ENCODE measurements at places on chromosomes 11 and 22.
A peak's percentile ranks its signal among the peaks of the same experiment; 100 is the strongest.

- DNase-seq, result no peak
These were observed 9.7 kb upstream of the MALAT1 start for GRCh38 chr11:65489035-65489705.

DNA sequence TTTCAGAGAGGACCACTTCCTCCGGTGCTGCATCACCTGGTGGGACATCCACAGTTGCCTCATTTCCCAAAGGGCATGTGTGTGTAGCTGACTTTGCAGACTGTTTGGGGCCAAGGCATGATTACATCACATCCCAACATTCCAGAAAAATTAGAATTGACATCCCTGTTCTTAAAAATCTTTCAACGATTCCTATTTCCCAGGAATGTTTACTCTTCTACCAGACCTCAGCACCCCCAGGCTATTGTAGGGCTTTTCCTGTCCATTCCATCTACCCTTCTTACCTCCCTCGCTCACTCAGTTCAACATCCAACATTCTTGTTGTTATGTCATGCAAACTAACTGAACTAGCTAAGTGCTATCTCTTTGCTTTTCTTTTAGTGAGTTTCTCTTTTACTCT lies 37.3 kb downstream of the PIWIL4 start:
- no peak for DNase-seq

GRCh38 chr22:41448189-41448808 lies 1.7 kb upstream of the TOB2 start:
- DNase-seq, result peak; percentile 77

- no peak for DNase-seq
These were observed 7.4 kb downstream of the MED15 start for GRCh38 chr22:20514658-20515406.

GRCh38 chr11:6298605-6299004 lies 21.7 kb downstream of the CAVIN3 start:
- no peak for DNase-seq

DNA sequence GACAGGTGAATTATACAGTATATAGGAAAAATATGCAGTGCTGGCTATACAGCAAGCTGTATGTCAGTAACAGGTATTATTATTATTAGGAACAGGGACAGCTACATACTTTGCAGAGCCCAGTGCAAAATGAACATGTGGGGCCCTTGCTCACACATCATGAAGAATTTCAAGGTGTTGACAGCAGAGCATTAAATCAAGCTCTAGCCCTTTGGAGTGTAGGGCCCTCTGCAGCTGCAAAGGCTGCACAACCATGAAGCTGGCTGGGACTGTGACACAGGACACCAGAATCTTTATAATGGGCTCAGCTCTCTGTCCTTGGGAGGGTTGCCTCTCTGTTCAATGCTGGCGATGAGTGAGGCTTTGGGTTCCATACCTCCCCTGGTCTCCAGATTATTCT lies 44.9 kb upstream of the DAGLA start:
- DNase-seq, result no peak

- no peak for DNase-seq
These were observed 31.7 kb upstream of the SORL1 start for GRCh38 chr11:121420398-121420797.

DNA sequence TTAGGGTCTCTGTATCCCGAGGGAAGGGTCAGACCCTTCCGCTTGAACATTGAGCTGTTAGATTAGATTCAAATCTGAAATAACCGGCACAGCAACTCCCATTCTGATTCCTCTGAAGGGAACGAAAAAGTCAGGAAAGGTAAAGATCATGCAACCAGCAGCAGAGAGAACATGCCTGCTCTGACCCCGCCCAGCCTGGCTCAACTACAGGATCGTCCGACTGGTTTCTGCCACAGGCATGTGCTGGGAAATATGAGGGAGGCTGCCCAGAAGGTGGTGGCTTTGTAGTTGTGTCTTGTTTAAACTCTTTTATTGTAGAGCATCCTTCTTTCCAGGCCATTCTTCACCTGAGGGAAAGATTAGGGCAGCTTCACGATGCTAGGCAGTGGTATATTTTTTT lies 5.0 kb upstream of the MTNR1B start:
- no peak for DNase-seq

DNA sequence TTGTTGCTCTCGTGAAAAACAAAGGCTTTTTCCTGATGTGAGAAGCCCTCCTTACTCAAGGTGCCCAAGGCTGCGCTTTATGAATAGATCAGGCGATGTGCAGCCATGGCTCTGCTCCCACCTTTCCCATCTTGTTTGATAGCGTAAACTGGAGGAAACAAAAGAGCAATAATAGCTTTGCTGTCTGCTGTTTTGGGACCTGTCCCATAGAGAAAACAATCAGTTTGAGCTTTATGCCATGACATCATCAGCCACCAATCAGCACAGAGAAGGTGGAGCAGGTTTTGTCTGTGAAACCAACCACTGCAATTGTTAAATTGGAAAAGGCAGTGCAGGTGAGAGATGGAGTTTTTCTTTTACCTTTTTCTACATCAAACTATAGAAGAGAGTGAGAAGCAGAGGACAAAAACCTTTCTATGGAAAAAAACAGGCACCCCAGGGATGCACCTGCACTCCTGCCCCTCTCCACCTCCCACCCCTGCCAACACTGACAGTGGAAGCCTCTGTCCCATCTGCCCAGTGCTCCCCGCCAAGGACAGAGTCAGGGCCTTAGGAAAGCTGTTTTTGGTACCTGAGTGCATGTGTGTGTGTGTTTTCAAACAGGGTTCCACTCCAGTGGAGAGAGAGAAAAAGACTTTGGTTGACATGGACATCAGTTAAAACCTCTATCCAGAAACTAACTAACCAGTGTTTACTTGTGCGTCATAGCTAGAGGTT lies 80.7 kb downstream of the MICAL3 start:
- no peak for DNase-seq

GRCh38 chr22:37674951-37675929 lies at the start of gene LGALS1:
LGALS1 (plus strand) TSS chr22:37675636; CDS start chr22:37675703, 67 bp downstream.
- peak; percentile 87 for DNase-seq

GRCh38 chr11:125443767-125444311 lies 52.2 kb downstream of the FEZ1 start:
- no peak for DNase-seq

- DNase-seq, result no peak
These were observed 14.2 kb downstream of the DTX4 start for GRCh38 chr11:59186130-59186594.

DNA sequence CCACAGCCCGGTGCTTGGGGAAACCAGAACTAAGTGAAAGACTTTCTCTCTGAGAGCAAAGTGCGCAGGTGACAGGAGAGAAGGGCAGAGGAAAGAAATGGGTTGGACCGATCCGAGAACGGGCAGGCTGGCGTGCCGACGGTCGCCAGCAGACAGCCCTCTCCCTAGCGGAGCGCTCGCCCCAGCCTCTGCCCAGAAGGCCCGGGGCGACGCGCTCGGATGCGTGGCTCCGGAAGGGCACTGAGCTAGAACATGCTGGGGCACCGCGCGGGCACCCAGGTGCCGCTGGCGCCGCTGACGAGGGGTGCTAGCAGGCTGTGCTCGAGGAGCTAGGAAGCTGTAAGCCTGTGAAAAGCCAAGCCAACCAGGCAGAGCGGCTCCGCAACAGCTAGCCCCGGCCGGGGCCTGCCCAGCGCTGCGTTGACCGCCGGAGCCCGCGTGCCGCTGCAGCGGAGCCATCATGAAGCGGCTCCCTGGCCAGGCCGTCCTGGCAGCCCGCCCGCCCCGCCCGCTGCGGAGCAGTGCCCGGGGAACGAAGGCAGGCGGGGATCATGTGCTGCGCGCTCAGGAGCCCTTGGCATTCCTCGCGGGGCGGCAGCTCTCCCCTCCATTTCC lies 22.1 kb upstream of the RRAS2 start:
- DNase-seq, result no peak

GRCh38 chr11:109247071-109247470 lies 174.9 kb upstream of the C11orf87 start:
- DNase-seq, result no peak

DNA sequence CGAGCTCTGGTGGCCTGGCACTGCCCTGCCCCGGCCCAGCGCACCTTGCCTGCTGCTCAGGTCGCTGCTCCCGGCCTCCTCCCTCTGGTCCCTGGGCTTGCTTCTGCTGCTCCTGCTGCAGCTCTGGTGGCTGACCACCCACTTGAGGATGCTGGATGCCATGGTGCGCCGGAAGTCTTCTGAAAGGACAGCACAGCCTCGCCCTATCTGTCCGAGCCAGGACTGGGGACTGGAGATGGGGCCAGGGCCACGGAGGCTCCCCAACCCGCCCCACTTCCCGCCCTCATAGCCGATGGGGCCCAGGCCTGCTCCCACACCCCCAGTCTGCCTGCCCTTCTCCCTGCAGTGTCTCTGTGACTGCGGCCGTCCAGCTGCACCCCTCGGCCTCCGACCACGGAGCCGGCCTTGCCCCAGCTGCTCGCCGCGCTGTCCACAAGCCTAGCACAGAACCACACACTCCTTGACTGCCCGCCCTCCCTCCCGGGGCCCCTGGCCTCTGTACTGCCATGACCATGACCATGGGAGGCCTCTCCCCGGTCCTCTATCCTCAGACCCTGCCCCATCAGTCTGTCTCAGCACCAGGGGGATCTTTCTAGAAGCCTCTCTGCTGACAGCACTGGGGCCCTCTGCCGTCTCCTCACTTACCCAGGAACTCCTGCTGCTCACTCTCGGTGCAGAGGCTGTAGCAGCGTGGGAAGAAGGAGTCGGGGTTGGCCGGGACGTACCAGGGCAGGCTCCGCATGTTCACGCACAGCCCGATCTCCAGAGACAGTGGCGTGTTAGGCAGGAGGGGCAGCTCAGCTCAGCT lies 12.7 kb downstream of the TTLL8 start:
- no peak for DNase-seq

GRCh38 chr11:27416568-27417176 lies 53.7 kb upstream of the CCDC34 start:
- no peak for DNase-seq

- no peak for DNase-seq
These were observed 62.7 kb downstream of the STK33 start for GRCh38 chr11:8531312-8531711.

DNA sequence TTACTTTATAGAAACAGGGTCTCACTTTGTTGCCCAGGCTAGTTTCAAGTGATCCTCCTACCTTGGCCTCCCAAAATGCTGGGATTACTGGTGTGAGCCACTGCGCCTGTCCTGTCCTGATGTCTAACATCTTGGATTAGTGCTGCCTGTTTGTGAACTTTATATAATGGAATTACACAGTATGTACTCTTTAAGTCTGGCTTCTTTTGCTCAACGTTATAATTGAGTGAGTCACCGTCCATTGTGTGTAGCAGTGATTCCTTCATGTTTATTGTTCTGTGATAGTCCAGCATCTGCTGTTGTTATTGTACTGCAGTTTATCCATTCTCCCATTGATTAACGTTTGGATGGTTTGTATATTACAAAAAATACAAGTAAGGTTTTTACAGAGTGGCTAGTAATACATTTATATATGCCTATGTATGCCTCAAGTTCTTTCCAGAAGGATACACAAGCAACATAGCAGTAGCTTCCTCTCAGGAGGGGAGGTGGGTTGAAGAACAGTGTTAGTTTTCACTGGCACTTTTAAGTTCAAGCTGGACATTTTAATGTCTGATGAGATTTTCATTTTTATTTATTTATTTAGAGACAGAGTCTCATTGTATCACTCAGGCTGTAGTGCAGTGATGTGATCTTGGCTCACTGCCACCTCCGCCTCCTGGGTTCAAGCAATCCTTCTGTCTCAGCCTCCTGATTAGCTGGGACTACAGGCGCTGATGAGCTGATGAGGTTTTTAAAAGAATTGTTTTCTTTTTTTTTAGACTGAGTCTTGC lies 25.2 kb upstream of the MICALL1 start:
- DNase-seq, result no peak

GRCh38 chr22:49364398-49364797 lies 463.3 kb downstream of the BRD1 start:
- DNase-seq, result no peak

- DNase-seq, result no peak
These were observed 71.2 kb downstream of the ZBTB16 start for GRCh38 chr11:114130629-114131277.

GRCh38 chr11:2750101-2750681 lies 50.4 kb upstream of the KCNQ1OT1 start:
- no peak for DNase-seq

DNA sequence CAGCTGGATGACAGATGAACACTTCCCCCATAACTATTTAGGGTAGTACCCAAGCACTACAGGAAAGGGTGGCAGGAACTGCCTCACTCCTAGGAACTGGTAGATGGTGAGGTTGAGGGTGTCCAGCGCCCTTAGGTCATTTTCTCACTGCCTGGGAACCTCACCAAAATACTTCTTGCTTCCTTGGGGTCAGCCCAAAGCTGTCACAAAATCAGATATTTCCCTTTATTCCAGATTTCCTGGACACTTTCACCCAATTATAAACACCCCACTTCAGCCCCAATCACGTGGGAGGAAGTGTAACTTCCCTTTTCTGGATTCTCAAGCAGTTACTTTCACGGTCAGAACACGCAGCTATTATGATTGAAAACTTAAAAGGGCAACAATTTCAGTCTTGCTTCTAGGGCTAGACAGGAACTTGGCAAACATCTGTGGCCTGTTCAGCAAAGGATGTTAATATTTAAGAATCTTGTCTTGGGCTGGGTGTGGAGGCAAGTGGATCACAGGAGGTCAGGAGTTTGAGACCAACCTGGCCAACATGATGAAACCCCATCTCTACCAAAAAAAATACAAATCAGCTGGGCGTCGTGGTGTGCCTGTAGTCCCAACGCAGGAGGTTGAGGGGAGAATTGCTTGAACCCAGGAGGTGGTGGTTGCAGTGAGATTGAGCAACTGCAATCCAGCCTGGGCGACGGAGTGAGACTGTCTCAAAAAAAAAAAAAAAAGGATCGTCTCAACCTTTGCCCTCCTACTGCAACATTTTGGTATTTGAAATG lies 4.0 kb downstream of the FTH1 start:
- DNase-seq, result peak; percentile 47

GRCh38 chr11:67120881-67121710 lies 2.0 kb downstream of the KDM2A start:
- no peak for DNase-seq

- DNase-seq, result no peak
These were observed 21.6 kb upstream of the ADORA2A start for GRCh38 chr22:24405631-24406321.

DNA sequence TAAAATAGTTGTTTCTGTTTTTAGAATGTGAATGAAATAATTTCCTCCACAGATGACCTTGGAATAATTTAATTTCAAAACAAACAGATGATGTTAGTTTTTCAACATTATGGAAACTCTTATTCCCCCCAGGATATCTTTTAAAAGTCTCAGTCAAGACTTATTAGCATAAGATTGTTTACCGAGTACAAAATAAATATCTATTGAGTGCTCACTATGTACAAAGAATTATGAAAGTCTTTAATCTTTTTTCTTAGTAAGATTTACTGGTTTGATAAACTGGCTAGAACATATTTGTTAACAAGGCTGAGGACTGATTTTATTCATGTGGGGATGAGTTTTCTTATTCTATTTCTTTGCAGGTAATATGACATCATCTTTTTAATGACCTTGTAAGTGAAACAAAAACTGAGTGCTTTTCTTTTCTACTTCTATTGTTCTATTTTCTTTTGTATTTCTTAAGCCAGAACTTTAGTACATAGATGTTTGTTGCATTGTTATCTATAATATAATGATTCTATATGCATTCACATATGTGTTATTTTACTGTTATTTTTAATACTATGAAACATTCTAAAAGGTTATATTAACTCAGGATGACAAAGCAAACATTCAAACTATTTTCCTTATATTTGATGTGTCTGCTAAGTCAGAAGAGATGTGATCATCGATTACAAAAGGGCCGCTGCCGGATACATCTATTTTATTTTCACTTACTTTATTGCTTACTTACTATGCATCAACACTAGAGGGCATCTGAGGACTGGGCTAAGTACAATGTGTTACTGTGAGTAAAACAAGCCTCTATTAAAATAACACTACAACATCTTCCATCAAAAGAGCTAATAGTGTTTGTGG lies 111.0 kb upstream of the ARHGAP42 start:
- DNase-seq, result peak; percentile 1

GRCh38 chr11:6531267-6531752 lies 34.2 kb downstream of the DNHD1 start:
- DNase-seq, result no peak
